ENCODE measurements at places on chromosomes 4 and X.

DNA sequence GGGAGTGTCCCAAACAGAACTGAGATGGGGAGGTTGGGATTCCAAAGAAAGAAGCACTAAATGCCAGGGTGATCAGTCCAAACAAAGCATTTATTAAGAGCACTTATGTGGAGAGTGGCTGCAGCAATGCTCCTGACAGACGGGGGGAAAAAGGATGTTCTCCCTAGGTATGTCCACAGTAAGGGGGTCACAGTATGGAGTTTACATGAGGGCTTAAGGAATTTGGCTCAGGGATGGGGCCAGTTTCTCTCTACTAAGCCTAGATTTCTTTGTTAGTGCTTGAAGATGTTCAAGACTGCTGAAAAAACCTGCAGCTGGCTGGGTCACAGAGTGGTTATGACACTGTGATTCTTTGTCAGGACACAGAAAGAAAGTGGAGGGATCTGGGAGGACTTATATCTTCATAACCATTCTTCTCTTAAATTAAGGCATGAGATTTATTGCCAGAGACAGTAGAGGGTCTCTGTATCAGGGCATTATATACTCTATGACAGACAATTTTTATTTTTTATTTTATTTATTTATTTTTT is 1468.0 kb downstream of the C4orf33 start:
- no peak for DNase-seq

DNA sequence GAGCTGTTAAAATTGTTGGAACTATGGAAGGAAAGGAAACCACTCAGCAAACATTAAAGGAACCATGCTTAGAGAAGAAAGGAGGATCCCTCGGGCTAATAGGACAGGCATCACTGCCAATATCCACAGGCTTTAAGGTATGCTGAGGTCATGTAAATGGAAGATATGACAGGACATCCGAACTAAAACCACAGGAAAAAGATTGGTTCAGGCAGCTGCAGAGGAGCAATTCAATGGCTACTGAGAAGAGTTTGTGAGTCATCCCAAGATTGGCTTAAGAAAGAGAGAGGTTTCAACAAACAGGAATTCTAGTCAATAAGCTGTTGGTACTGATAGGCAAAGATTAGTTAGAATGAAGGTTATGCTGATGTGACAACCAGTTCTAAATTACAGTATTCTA is 106.4 kb upstream of the FAM241A start:
- no peak for DNase-seq

DNA sequence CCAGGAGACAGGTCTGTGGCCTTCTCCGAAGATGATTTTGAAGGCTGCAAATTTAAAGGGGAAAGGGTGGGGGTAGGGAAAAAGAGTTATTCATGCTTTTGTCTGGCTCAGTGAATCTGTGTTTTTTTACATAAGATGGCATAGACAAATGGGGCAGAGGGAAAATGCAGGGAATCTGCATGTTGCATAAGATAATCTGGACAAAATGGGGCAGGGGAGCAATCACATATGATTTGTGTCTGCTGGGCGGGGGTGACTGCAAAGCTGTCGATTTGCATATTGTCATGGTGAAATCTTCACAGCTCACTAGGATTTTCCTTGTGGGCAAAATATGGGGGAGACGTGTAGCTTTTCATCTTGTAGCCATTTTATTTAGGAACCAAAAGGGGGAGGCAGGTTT is 29.4 kb upstream of the GYG2 start:
- no peak for DNase-seq

DNA sequence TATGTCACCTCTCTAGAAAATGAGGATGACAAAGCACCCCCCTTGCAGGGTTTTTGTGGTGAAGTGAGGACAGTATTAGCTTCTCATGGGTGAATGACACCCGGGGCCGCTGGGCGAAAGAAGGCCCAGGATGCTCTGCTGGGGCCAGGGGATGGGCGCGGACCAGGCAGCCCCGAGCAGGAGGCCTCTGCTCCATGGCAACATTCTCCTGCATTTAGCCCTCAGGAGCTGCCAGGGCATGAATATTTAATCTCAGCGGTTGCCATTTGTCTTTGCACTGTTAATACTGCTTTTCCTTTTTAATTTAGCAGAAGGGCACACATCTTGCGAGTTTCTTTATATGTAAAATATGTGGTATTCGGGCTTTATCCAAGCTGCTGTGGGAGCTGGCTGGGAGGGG is 30.3 kb upstream of the PSAPL1 start:
- DNase-seq: no peak

- no peak for DNase-seq
Observed at GRCh38 chr4:4614925-4615678, 73.3 kb upstream of the STX18 start.

DNA sequence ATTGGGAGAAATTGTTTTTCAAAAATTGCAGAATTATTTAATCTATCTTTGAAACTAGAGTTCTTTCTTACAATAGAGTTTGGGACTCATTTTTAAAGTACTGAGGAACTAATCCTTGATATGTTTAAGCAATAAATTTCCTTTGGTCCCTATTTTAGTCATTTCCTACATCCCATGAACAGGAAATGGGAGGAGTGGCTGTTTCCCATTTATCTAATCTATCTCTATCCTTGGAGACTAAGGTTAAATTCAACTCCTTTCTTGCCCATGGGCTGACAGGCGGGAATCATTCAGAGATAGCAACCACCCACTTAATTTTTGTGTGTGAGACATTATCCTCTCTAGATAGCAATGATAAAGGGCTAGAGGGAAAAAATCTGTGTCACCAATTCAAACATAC is 131.6 kb upstream of the EMCN start:
- no peak for DNase-seq

GRCh38 chr4:123593655-123594054 is 197.1 kb downstream of the SPRY1 start:
- DNase-seq: no peak

Measured in stimulated activated CD4-positive, alpha-beta T cell treated with anti-CD3 and anti-CD28 coated beads, Interleukin-1b, Interleukin-23, amount 100 ng/mL, for 1 hour (primary cell).